Stimulated activated CD8-positive, alpha-beta memory T cell treated with anti-CD3 and anti-CD28 coated beads, Interleukin-7, amount 100 ng/mL, for 24 hours (primary cell): ENCODE measurements at places on chromosomes 3 and 15.

DNA sequence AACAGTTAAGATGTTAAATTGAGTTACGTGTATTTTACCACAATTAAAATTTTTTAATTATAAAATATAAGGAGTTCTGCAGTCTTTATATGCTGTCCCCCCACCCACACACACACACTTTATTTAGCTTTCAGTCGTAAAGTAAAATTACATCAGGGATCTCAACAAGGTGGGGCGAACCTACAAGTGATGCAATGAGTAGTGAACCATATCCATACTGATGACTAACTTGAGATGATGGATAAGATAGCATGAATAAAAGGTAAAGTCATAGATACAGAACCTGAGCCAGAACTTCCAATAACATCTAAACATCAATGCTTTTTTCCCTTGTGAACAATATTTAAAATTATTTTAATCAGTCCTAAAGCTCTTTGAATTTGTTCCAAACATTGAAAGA, 77.2 kb downstream of the VPS13C start:
- DNase-seq = no peak

GRCh38 chr3:129521611-129522010, 6.8 kb upstream of the RHO start:
- no peak for DNase-seq

- no peak for DNase-seq
Measured at GRCh38 chr15:34684351-34684750, 70.4 kb downstream of the GJD2 start.

GRCh38 chr15:48811325-48811958, 573 bp upstream of the CEP152 start:
- DNase-seq = no peak

GRCh38 chr15:99042892-99043291, 35.3 kb upstream of the PGPEP1L start:
- DNase-seq = no peak

DNA sequence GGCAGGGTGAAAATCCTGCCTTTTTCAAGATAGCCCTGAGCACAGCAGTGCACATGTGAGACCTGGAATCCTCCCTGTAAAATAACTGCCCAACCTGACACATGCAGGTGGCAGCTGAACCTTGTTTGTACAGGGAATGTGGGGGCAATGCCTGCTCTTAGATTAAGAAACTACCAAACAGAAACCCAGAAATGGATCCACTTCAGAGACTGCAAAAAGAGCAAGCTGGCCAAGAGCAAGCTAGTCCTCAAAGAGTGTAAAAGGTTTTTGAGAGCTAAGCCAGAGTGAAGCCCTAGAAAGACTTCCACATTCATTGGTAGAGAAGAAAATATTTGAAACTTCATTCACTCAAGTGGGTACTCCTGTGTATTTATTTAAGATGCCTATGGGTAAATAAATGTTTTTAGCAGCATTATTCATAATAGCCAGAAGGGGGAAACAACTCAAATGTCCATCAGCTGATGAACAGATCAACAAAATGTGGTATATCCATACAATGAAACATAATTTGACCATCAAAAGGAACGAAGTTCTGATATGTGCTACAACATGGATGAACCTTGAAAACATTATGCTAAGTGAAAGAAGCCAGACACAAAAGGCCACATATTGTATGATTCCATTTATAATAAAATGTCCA, 96.0 kb upstream of the TSC22D2 start:
- no peak for DNase-seq

GRCh38 chr15:89677381-89677780, 1.8 kb downstream of the PLIN1 start:
- DNase-seq = no peak

GRCh38 chr3:160331127-160331937, 67.7 kb downstream of the IFT80 start:
- DNase-seq = no peak

- no peak for DNase-seq
Measured at GRCh38 chr3:131047582-131047981, 20.9 kb downstream of the NEK11 start.

DNA sequence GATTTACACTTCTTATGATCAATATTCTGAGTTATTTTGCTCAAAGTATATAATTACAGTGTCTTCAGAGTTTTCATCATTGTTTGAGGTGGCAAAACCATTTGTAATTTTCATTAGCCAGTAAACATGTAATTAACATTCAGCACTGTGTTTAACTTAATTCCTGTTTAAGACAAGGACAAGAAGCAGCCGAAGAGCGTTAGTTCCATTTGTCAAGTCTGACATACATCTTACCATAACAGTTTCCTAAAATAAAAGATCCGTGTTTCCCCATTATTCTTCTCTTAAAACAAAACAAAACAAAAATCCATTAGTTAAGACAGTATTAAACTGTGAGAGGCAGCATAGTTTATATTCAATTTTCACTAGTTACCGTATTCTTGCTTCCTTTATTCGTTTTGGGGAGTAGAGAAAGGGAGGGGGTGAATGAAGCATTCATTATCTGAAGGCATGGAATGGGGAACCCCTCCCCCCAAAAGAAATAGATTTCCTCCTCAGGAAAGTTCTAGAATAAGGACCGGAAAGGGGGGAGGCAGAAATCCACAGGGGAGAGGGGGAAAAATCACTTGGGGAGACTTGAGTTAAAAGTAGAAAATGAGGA, 5.5 kb upstream of the NR2F2 start:
- DNase-seq = no peak

GRCh38 chr3:29011966-29012365, 268.9 kb upstream of the RBMS3 start:
- no peak for DNase-seq

DNA sequence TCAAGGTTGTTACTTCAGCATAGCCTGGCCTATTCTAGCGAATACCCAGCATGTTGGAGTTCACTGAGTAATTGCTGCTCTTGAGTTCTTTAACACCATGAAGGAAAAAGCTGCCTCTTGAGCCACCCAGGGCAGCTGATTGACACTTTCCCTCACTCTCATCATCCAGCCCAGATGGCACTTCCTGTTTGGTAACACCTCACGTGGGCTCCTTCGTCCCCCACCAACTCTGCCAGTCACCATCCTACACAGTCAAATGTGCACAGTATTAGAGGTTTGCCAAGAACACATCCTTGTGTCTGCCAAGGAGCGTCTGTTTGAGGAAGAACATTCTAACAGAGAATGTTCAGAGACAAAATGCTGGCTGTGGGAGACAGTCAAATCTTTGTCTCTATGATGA, 266.3 kb downstream of the RPLP1 start:
- DNase-seq = no peak

- no peak for DNase-seq
Measured at GRCh38 chr3:106172780-106173179, 304.0 kb upstream of the CBLB start.

GRCh38 chr3:134432236-134432635, 53.5 kb downstream of the ANAPC13 start:
- no peak for DNase-seq

DNA sequence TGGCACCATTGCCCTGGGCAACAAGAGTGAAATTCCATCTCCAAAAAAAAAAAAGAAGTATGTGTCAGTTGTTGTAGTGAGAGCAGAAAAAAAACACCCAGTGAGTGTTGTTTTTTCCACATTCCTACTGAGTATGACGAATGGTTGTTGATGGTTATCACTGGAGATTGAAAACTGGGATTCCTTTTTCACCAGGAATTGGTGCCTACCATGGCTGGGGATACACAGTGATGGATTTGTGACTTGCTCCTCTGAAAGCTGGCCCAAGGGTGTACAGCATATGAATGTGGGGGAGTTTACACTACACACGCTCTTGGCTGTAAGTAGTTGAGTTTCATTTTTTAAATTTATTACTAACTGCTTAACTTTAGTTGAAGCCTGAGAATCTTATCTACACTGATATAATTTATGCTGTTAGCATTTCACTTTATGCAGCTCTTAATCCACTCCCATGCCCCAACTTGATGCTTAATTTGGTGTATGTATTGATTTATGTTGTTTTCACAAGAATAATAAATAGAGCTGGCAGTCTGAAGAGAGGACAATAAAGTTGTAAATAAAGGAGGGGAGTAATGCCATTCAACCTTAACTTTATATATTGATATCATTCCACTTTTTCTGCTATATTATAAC, 56.0 kb upstream of the MME start:
- no peak for DNase-seq

DNA sequence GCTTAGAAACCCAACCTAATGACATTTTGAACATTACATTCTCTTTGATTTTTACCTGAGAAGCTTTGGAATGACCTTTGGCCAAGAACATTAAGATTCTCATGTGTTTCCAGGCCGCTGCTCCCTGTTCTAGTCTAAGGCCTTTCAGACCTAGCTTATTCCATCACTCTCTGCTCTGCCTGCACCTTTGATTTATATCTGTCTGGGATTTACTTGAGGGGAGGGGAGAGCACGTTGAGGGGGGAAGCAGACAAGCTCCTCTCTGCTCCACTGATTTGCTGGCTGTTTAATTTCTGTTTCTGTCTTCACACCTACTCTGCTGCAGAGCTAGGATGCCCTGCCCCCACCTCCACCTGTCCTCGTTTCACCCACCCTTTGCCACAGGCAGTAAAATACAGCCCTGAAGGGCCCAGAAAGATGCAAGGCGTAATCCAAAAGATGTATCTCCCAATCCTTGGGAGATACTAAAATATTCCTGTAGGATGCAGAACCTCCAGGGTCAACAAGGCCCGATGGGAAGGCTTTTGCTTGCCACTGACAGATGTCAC, 429.8 kb downstream of the EPHB1 start:
- DNase-seq = no peak

GRCh38 chr15:89905846-89906378, 6.8 kb downstream of the ARPIN start:
- no peak for DNase-seq

- no peak for DNase-seq
Measured at GRCh38 chr15:90691369-90691768, 25.8 kb upstream of the BLM start.

GRCh38 chr15:73009066-73010056, 42.9 kb upstream of the NEO1 start:
- DNase-seq = no peak

- no peak for DNase-seq
Measured at GRCh38 chr3:65060904-65061303, 373.1 kb upstream of the ADAMTS9 start.

DNA sequence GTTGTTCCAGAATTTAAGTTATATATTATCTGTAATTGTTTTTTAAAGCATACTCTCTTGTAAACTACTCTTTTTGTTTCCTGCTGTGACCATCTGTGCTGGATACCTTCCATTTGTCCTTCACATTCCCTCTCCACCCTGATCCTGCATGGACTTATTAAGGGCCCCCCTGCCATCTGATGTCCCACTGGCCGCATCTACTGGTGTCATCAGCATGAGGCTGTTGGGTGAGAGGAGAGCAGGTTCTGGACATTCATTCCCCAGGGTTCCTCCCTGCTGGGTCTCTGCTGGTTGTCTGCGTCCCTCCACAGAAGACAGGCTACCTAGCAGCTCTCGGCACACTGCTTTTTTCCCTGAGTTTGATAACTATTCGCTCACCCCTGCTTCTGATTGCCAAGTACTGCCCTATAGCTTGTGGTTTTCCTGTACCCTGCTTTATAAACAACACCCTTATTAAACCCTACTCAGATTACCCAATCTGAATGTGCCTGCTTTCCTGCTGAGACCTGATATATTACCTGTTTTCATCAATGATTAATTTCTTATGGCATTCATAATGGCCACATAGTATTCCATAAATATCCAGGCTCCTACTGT, 7.7 kb downstream of the CMTM8 start:
- no peak for DNase-seq

DNA sequence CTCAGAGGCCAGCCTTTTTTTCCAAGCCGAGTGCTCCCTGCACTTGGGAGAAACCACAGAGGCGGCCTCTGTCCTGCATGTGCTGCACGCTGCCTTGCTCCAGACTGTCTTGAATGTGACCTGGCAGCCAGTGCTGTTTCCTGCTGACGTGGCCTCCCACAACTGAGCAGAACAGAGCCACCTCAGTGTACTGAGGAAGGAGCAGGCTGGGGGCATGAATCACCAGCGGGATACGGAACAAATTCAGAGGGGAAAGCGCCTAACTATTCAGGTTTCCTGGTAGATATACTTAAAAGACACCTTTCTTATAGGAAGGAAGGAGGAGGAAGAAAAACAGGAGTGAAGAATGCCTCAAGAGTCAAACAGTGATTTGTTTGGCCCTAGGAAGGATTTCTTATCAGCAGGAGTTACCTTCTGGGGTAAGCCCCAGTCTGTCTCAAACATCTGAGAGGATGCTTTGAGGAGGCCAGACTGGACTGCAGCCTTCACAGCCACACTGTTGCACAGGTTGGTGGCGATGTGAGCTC, 114.0 kb downstream of the FNDC3B start:
- no peak for DNase-seq

GRCh38 chr3:100384733-100385525, 16.0 kb downstream of the TOMM70 start:
- DNase-seq = no peak

GRCh38 chr15:45443645-45444044, 65.3 kb upstream of the GATM start:
- no peak for DNase-seq
